GOT3 (cell line): ENCODE measurements at places on chromosomes 7 and 10.

GRCh38 chr10:102085336-102085735 lies 20.2 kb downstream of the HPS6 start:
- DNase-seq = no peak

DNA sequence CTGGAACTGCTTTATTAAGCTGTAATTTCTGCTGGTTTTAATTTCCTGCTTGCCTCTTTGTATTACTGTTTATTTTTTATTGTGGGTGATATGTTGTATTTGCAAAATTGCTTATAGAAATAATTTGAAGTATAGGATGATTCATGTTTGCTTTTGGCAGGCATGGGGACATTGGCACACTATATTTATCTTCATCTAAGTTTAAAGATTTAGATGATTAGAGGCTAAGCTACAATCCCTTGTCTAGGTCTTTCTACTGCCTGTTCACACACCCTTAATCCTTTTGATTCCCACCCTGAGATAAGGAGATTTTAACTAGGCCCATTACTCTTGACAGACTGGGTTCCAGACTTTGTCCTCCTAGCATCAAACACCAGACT lies 182.8 kb upstream of the KAT6B start:
- DNase-seq = no peak

DNA sequence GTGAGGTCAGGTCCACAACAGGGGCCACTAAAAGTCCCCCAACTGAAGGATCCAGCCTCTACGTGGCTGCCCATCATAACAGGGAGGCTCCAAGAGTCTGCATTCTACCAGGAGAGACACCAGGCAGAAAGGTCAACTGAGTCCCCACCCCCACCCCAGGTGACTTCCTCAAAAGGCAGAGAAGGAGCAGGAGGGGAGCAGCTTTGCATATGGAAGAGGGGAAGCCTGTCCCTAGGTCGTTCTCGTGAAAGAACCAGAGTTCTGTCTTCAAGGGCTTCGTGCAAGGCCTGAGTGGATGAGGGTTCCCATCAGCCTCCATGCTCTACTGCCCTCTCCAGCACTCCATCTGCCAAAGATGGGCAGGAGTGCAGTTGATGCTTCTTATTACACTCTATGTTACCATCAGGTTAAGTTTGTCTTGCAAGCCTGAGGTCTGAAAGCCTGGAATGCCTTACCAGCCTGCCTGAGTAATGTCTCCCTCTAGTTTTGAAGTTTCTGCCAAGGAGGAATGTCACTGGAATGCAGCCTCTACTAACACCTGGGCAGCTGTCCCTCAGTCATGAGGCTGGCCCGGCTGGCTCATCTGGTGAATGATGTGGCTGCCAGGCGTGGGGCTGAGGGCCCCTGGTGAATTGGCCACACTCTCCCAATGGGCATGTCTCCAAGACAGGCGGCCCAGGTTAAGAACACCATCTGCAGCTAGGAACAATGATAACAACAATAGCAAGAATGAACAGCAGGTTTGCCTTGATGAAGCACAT lies 54.3 kb upstream of the SMNDC1 start:
- no peak for DNase-seq

- DNase-seq = no peak
Measured at GRCh38 chr7:95963446-95963990, 191.2 kb downstream of the DYNC1I1 start.

DNA sequence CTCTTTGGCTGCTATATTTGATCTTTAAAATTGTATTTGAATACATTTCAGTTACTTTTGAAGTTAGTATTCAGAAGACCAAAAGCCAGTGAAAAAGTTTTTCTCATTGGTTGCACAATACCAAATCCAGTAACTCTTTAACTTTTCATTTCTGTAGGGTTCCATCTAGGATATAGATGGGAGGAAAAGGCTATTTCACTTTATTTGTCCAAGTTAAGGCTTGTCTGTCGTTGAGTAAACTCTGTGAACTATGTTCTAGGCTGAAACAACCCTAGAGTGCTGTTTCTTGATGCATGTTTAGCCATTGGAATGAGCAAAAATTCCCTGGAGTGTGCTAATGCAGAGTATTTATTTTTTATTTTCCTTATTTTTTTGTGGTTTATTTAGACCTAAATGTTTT lies 834.7 kb upstream of the KCND2 start:
- no peak for DNase-seq

DNA sequence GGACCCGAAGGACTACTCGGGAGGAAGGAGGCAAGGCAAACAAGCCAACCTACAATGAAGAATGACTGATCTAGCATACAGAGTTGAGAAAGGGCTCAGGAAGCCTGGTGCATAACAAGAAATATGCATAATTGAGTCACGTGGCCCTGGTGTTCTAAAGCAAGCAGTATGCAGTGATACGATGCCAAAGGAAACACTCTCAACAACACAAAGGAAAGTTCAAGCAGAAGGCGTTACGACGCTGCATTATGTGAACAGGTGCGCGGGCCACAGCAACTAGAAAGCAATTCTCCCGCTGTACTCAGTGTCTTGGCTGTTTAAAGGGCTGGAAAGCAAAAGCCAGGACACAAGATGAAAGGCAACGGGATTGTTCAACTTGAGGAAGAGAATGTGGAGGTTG lies 100.8 kb downstream of the PRTFDC1 start:
- no peak for DNase-seq
